AG10803 (cell line): ENCODE measurements at places on chromosomes 2 and 18.

DNA sequence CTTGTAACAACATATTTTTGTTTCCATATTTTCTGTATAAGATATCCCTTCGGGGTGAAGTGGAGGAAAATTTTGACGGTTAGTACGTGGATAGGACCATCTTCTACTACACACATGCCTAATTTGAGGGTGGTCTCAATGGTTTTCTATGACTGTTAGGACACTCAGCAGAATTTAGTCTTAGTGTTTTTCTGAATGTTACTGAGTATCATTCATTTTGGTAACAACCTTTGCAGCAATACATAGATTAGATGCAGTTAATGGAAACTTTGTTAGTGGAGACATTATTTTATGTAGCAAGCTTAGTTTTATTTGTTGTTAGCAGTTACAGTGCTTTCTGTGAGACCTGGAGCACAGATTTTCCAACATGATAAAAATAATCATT, 1.6 kb downstream of the ITGAV start:
- DNase-seq = no peak

DNA sequence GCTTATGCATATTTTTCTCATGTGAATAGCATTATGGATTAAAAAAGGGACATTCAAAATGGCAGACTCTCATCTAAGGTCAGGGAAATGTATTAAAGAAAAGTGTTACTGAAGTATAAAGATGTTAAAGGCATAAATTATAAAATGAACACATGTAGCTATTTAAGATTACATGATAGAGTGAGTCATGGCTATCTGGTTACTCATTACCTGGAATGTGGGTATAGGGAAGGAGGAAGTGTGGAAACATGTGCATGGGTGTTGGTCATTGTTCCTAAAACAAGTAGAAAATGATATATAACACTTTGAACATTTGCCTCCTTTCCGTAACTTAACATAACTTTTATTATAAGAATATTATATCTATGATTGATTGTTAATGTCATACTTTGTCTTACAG, 66.4 kb downstream of the MYO1B start:
- peak; percentile 87 for DNase-seq

DNA sequence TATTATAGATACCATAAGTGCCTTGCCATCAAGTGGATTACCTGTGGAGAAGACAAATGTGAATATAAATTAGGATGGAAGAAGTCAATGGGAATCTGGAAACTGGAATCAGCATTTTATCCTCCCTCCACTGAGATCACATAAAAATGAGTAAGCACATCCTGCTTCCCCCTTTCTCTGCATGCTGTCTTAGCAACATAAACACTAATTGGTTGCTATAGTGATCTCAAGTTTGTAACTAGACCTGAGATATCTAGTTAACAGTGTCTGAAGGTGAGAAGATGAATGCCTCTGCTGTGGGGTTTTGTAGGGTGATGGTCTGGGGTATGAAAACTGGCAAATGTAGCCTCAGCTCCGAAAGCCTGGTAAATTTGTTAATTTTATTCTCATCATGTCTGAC, 1357.5 kb upstream of the CELF4 start:
- DNase-seq = no peak

GRCh38 chr2:202408546-202409140, 32.5 kb downstream of the BMPR2 start:
- DNase-seq = no peak
